ENCODE measurements at places on chromosomes 6 and 20.

- peak; percentile 63 for DNase-seq
Observed at GRCh38 chr20:44651684-44652423, at the start of gene ADA. ADA (minus strand) TSS chr20:44651699; CDS start chr20:44651607, 92 bp downstream.

DNA sequence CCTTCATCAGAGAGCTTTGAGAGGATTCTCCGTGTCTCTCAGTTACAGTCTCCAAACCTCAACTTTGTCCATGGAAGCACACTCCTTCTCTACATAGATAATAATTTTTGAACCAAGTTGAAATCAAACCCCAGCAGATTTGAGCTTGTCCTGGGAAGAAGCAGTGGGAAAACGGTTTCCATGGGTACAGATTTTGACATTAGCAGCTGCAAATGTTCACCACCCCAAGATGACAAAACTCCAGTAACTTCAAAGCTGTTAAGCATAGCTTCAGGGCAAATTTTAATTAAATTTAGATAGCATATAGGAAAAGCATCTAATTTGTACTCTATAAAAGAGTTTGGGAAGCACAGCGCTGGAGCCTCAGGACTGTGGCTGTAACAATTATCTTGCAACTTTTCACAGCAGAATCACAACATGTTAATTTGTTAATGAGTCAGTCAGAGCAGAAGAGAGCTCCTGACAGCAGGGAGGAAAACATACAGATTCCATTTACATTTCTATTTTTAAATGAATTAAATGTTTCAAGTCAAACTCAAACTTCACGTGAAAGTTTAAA lies 240.7 kb downstream of the BMP7 start:
- DNase-seq, result no peak

GRCh38 chr6:99219788-99220187 lies 129.7 kb downstream of the FAXC start:
- no peak for DNase-seq

GRCh38 chr6:4786996-4787395 lies 10.8 kb downstream of the CDYL start:
- DNase-seq, result no peak

DNA sequence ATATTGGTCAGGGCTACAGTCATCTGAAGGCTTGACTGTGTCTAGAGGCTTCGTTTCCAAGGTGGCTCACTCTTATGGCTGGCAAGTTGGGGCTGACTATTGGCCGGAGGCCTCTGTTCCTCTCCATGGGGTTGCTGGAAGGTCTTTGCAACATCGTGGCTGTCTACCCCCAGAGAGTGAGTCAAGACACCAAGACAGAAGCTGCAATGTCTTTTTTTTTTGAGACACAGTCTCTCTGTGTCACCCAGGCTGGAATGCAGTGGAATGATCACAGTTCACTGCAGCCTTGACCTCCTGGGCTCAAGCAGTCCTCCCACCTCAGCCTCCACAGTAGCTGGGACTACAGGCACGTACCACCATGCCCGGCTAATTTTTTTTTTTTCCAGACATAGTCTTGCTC lies 29.4 kb upstream of the KIF3B start:
- DNase-seq, result no peak

- DNase-seq, result peak; percentile 8
Observed at GRCh38 chr6:122726649-122727048, 52.9 kb upstream of the FABP7 start.

DNA sequence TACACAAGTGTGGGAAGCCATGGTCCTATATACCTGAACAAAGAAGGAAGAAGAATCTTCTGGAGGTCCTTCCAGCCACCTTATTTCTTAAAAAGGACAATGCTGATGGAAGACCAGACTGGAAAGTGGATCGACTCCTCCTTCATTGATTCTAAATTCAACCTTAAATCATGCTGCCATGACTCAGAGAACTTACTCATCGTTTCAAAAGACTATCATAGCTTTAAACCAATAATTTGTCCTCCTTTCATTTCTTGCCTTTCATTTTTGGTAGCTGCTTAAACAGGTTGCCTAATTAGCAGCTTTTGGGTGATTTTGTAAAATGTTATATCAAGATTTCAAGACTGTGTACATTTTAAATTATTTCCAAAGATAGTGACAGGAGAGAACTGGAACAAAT lies 60.8 kb downstream of the RTN4IP1 start:
- DNase-seq, result no peak

- no peak for DNase-seq
Observed at GRCh38 chr6:32224696-32225095, 829 bp upstream of the NOTCH4 start.

DNA sequence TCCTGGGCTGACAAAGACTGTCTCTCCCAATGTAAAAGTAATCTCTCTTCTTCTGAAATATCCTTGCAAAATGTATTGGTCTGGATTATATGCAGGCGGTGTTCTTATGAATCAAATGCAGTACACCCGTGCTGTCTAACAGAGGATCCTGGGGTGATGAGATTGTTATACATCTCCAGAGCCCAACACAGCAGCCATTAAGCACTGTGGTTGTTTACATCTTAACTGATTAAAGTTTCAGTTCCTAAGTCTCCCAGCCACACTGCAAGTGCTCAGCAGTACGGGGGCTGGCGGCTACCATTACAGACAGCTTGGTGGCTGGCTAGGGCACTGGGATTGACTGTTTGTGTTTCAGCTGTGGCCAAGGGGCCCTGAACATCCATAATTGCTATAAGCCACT lies 7.0 kb downstream of the UNC93A start:
- DNase-seq, result no peak

All from PC-9 (cell line).